Stimulated activated naive CD8-positive, alpha-beta T cell treated with anti-CD3 and anti-CD28 coated beads, Interleukin-15, amount 100 ng/mL, for 72 hours (primary cell): ENCODE measurements at places on chromosomes 5 and 9.

DNA sequence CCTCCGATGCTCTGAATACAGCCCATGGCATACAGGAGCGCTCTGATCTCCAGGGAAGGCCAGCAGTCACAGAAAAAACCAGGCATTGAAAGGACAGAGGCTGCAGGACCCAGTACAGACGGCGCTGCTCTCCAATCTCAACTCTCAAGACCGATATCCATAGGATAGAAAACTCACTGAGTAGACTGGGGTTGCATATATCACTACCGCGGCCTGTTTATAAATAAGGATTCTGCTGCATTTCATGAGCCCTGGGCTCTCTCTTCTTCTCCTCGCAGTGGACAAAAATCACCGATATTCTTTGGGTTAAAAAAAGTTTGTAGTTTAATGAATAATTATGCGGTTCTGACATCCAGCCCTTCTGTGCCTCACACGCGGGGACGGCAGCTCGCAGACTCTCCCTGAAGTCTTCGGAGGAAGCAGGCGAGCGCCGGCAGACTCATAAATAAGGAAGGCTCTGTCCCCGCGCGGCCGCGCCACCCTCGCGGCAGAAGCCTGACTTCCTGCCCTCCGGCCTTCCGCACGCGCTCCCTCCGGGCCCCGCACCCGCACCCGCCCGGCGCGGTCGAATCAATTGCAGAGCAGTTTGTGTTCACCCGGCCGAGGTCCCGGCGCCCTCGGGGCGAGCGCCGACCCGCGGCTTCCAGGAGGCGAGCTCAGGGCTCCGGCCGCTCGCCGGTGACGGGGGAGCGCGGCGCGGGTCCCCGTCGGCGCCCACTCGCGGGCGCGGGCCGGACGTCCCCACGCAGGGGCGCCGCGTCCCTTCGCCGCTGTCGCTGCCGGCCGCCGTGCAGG lies at the start of gene FAM78A:
Gene FAM78A (minus strand): TSS at position 417 of the 795 bp plus-strand sequence. CDS start 331 bp downstream, at position 86.
- DNase-seq: peak; percentile 51

DNA sequence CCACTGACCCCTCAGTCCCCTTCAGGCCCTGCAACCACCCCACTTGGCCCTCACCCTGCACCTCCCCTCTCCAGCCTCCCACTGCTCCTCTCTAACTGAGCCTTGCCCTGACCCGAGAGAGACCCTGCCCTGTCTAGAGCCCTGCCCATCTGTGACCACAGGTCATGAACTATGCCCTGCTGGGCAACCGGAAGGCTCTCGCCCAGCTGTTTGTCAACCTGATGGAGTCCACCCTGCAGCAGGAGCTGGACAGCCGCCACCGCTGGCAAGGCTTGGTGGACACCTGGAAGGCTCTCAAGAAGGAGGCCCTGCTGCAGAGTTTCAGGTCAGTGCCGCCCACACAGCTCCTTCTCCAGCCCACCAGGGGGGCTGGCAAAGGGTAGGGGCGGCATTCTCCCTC lies 9.4 kb downstream of the CCDC180 start:
- no peak for DNase-seq

DNA sequence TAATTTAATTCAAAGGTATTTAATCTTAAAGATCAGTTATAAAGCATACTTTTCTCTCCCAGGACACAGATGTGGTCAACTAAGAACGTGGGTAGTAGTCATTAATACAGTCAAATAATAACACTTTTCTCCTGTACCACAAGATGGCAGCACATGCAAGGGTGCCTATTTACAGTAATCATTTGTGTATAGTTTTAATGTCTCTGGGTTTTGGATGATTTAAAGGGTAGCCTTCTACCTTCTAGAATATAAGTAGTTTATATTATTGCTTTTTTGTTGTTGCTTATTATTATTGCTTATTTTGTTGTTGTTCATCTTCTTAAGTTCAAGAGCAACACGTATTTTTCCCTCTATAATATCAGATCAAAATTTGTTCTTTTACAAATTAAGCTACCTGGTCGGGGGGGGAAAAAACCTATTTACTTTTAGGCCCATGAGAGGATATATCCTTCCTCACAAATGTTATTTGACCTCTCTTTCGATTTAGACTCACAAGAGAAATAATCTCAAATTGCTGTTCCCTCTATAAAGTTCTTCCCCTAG lies 59.6 kb upstream of the SLC27A6 start:
- DNase-seq: no peak

- no peak for DNase-seq
Observed at GRCh38 chr5:146681585-146682105, 165.7 kb upstream of the GPR151 start.

GRCh38 chr5:138533973-138534941 lies 8.8 kb downstream of the ETF1 start:
- DNase-seq: no peak

- peak; percentile 67 for DNase-seq
Observed at GRCh38 chr9:133238851-133239532, 29.9 kb upstream of the OBP2B start.

- no peak for DNase-seq
Observed at GRCh38 chr5:18675041-18675440, 1040.8 kb downstream of the TAF11L14 start.

DNA sequence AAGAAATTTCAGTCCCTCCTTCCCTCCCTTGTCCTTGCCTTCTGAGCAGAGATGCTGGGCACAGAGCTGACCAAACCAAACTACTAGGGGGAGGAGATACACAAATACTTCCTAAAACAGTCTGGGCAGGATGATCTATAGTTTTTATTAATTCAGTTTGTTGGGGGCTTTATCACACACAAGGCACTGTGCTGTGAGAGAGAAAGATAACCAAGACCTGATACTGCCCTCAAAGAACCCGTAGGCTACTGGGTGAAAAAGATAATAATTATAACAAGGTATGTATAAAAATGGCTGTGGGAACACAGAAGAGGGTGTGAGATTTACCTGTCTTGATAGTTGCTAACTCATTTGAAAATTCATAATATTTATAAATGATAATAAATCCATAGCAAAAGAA lies 354.7 kb downstream of the NDUFS4 start:
- DNase-seq: no peak

GRCh38 chr5:147732291-147732883 lies 50.1 kb downstream of the JAKMIP2 start:
- no peak for DNase-seq

- DNase-seq: no peak
Observed at GRCh38 chr9:76405868-76406267, 11.6 kb upstream of the RFK start.

- DNase-seq: no peak
Observed at GRCh38 chr5:152104211-152104610, 179.6 kb upstream of the GLRA1 start.

GRCh38 chr5:78499485-78499884 lies 139.1 kb downstream of the SCAMP1 start:
- DNase-seq: no peak

DNA sequence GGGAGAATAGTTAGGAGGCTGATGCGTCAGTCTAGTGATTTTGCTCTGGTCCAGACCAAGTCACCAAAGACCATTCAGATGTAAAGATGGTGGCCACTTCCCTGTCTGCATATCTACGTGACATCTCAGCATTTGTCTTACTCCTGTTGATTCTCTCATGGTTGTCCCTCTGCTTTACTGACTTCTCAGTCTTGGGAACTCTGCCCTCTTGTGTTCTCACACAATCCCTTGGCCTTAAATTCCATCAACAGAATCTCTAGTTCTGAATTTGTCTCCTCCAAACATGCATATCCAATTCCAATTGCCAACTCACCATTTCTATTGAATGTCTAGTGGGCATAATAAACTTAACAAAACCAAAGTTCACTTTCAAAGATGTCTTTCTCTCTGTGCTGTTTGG lies 147.8 kb downstream of the SLC24A2 start:
- no peak for DNase-seq

GRCh38 chr9:109639674-109640579 lies 140.1 kb upstream of the PALM2AKAP2 start:
- DNase-seq: no peak

DNA sequence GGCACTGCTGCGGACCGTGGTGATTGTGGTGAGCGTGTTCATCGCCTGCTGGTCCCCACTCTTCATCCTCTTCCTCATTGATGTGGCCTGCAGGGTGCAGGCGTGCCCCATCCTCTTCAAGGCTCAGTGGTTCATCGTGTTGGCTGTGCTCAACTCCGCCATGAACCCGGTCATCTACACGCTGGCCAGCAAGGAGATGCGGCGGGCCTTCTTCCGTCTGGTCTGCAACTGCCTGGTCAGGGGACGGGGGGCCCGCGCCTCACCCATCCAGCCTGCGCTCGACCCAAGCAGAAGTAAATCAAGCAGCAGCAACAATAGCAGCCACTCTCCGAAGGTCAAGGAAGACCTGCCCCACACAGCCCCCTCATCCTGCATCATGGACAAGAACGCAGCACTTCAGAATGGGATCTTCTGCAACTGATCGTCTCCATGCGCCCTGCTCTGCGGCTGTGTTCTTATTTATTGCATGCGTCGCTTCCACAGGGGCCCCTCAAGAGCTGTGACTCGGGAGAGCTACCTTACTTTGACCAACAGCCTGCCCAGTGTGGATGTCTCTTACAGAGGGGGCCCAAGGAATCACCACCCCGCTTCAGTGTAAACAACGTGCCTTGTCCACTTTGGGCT lies 10.8 kb downstream of the S1PR3 start:
- DNase-seq: no peak

- no peak for DNase-seq
Observed at GRCh38 chr5:149018909-149019443, 43.9 kb downstream of the SH3TC2 start.

DNA sequence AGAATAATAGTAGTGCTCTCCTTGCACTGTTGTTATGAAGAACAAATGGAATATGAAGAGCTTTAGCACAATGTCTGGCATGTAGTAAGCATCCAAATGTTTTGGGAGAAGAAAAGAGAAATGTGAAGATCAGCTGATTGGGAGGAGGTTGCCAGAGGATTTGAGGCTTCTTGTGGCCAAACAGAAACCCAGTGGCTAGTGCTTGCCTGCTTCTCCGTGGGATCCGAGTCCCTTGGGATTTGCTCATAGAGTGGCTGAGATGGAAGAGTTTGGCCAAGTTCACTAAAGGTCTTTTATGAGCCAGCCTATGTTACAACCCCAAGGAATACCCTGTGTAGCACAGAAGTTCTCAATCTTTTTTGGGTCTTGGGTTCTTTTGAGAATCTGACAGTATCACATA lies 86.0 kb downstream of the ANGPTL2 start:
- no peak for DNase-seq

DNA sequence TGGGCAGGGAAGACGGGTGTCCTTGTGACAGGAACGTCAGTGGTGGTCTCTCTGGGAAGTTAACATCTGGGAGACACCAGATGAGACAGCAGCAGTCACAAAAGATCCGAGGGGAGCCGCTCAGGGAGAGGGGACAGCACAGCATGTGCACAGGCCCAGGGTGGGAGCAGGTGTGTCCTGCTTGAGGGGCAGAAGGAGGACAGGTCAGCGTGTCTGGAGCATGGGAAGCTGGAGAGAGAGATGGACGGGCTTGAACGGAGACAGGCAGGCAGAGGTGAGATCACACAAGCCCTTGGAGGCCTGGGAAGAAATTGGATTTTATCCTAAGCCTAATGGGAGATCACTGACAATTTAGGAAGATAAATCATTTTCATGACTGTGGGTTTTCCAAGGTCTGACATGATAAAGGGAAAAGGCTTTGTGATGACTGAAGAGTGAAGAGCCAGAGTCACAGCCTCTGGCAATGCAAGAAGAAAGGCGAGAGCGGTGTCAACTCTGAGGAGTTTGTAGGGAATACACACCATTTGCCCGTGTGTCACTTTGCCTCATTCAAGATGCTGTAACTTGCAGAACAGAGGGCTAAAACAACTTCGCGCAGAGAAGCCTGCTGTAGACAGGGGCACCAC lies 88.3 kb downstream of the FSTL4 start:
- no peak for DNase-seq

DNA sequence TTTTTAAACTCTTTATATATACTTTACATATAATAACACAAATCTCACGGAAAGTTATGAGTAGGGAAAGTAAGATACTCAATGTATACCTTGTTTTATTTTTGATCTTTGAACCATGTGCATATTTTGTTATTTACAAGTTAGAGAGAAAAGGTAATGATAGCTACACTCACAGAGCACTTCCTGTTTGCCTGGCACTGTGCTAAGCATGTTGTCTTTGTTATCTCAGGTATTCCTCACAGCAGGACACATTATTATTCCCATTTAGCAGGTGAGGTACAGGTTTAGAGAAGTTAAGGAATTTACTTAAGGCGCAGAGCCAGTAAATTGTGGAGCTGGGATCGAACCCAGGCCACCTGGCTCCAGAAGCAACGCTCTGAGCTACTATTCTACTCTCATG lies 3.0 kb downstream of the C9 start:
- no peak for DNase-seq

- no peak for DNase-seq
Observed at GRCh38 chr5:13704396-13704795, 240.1 kb downstream of the DNAH5 start.

- DNase-seq: no peak
Observed at GRCh38 chr5:59204114-59204897, 621.4 kb downstream of the RAB3C start.

DNA sequence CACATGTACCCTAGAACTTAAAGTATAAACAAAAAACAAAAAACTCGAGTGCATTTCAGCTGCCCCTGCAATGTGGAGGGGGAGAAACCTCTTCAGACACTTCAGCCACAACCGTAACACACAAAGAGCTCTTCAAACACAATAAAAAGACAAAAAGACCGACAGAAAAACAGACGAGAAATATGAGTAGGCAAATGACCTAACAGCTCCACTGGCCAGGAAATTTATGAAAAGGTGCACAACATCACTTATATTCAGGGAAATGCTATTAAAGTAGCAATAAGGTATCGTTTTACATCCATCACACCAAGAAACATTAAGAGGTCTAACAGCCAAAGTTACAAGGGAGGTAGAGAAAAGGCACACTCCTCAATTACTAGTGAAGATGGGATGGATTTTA lies 6.2 kb downstream of the ZBED3 start:
- no peak for DNase-seq

DNA sequence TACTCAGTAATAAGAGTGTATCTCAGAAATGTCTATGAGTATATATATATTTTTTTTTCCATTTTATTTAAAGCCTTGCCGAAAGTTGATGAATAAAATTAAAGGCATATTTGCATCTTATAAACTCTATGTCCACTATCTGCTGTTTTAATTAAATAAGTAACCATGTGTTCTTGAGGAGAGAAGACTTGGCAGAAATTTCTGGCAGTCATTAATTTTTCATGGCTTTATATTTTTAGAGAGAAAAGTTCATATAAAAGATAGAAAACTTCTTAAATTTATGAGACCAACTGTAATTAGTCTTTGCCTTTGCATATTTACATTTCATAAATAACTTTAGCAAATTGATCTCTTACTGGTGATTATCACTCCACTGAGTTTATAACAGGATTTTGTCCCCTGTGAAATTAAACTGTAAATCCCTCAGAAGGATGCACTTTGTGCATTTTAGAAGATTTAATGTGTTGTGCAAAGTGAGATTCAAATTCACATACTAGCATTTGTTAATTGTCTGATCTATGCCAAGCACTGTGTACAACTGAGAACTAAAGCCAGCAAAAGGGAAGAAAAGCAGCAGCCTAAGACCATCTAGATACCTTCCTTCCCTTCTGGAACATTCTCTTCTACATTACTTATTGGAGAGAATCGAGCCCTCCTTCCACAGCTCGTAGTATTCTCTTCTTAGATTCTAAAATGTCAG lies 108.7 kb downstream of the SNCAIP start:
- no peak for DNase-seq

GRCh38 chr9:98096091-98096490 lies 22.9 kb downstream of the TRIM14 start:
- DNase-seq: no peak
